Astrocyte of the spinal cord (primary cell): ENCODE measurements at places on chromosomes 7 and 10.

DNA sequence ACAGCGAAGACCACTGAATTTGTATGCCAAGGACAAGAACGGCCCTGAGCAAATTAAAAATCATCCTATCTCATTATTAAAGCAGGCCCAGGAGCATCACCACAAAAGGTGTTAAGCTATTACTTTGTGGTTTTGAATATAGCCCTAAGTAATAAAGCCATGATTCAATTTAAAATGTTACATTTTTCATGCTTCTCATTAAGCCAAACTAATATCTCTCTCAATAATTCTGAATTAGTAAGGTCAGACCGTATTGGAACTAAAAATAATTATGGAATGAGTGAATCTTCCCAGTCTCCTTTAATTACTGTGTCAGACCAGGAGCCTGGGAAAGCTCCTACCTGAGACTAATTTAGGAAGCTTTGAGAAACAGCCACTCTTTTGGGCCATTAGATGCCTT, 162.4 kb downstream of the SORCS1 start:
- no peak for DNase-seq

DNA sequence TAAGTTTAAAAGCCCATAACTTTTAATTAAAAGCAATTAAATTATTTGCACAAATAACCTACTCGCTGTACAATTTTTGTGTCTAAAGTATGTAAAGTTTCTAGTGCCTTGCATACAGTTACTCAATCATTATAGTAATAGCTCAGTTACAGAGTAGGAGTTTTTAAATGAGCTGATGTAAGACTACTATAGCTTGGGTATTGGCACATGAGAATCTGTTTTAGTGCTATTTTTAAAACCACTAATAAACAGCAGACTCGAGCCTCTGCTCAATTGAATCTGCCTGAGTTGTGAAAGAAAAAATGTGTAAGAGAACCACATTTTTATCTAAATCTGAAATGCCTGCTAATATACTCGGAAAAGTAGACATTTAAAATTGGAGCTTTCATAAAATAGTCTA, 31.1 kb downstream of the CTNNA3 start:
- no peak for DNase-seq

DNA sequence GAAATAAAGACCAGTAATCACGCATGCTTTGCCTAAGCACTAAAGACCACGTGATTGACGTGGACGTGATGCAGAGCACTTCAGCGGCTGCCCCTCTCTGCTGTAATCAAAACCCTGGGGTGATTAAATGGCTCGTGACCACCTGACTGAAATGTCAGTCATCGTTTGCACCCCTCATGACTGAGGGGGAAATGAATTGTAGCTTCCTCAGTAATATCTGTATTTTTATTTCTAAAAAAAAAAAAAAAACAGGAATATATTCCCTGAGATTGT, 148.1 kb upstream of the RSU1 start:
- DNase-seq = no peak

DNA sequence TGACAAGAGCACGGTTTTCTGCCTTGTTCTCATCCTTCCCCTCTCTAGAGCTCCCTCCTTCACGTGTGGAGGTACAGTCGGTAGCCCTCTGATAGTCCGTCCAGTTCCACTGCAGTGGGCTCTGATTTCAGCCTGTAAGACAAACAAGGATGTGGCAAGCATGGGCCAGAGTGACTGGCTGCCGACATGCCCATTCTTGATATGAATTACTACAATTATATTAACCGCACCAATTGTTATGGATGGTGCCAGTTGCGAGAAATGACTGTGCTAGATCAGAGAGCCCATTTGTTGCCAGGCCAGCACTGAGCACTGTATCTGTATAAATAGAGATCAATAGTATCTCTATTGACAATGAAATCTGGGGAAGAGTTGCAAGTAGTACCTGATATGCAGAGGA, 146.6 kb downstream of the CHN2 start:
- DNase-seq = no peak

GRCh38 chr10:26776258-26776657, 78.8 kb downstream of the PDSS1 start:
- DNase-seq = no peak

GRCh38 chr7:13179011-13179582, 491.7 kb downstream of the ARL4A start:
- peak; percentile 23 for DNase-seq

DNA sequence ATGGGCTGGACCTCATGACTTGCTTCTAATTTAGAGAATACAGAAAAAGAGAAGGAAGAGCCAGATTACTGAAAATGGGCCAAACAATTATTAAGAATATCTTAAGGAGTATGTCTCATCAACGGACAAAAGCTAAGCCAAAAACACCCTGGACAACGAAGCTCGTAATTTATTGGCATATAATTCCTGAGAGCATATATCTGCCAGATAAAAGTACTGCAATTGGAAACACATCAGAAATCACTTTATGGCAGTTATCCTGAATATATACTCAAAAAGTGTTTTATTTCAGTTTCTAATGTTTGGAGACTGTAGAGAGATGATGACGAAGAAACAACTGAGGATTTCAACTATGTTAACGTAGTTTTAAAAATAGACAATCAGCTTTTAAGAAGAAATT, 211.8 kb downstream of the CSTF2T start:
- no peak for DNase-seq

- no peak for DNase-seq
Observed at GRCh38 chr7:133957845-133958244, 169.3 kb upstream of the LRGUK start.

- DNase-seq = no peak
Observed at GRCh38 chr7:130699686-130700085, 13.3 kb upstream of the TSGA13 start.

GRCh38 chr7:93821463-93821862, 69.1 kb downstream of the TFPI2 start:
- DNase-seq = no peak

GRCh38 chr10:66366163-66366562, 559.7 kb upstream of the LRRTM3 start:
- DNase-seq = no peak

GRCh38 chr10:110496553-110497437, 912 bp upstream of the DUSP5 start:
- DNase-seq = no peak

- no peak for DNase-seq
Observed at GRCh38 chr10:61478621-61479312, 25.6 kb upstream of the TMEM26 start.
